ENCODE measurements at places on chromosomes 11 and 22. TPM values are rescaled to one million over a fixed set of nuclear protein-coding genes. Genes with fewer than 3 reads are reported as not detected.

The SAA1 gene
- total RNA-seq: 7.9 TPM

The RAB38 gene
- 0.15 TPM for total RNA-seq

The NR1H3 gene
- total RNA-seq: 17.2 TPM

The IRAG1 gene
- 0.21 TPM for total RNA-seq

The AIFM3 gene
- total RNA-seq: 2.7 TPM

The RIC3 gene
- 4.2 TPM for total RNA-seq

The OSBP2 gene
- 4.7 TPM for total RNA-seq

The HMBS gene
- total RNA-seq: 61.6 TPM

The CCDC15 gene
- total RNA-seq: 2.8 TPM

The MYBPC3 gene
- total RNA-seq: not detected

The KDELR3 gene
- 11.6 TPM for total RNA-seq

The LRRC32 gene
- total RNA-seq: 0.15 TPM

The MYEOV gene
- total RNA-seq: 69.8 TPM

The SLCO2B1 gene
- 0.77 TPM for total RNA-seq

The OR8B4 gene
- not detected for total RNA-seq

The PDGFD gene
- 1.3 TPM for total RNA-seq

The OR2AT4 gene
- total RNA-seq: not detected

The CD3E gene
- 0.51 TPM for total RNA-seq

The HBG1 gene
- 2.3 TPM for total RNA-seq

The NUDT8 gene
- 13.2 TPM for total RNA-seq

The RAC2 gene
- 1.5 TPM for total RNA-seq

The B4GALNT4 gene
- total RNA-seq: 122 TPM

The ZNF143 gene
- total RNA-seq: 30.2 TPM

The INPP5J gene
- total RNA-seq: 1.7 TPM

The INSC gene
- 0.08 TPM for total RNA-seq

The ANGPTL5 gene
- total RNA-seq: not detected

The GTSE1 gene
- 36.2 TPM for total RNA-seq

The GRM5 gene
- 0.03 TPM for total RNA-seq

The C11orf97 gene
- not detected for total RNA-seq

The ZNF280A gene
- 0.10 TPM for total RNA-seq

The RAG1 gene
- 0.44 TPM for total RNA-seq

The EXPH5 gene
- 0.85 TPM for total RNA-seq

The LIF gene
- 34.4 TPM for total RNA-seq

The SERPING1 gene
- total RNA-seq: 1.3 TPM

The PARVG gene
- 0.21 TPM for total RNA-seq

The ATL3 gene
- 79.0 TPM for total RNA-seq

The TMEM80 gene
- total RNA-seq: 45.2 TPM

The ALDH3B1 gene
- 18.3 TPM for total RNA-seq

The RAB1B gene
- 256 TPM for total RNA-seq

The PHF21B gene
- 4.5 TPM for total RNA-seq

The TTLL1 gene
- total RNA-seq: 4.6 TPM

The SLC22A9 gene
- total RNA-seq: not detected

The CABP7 gene
- total RNA-seq: 2.1 TPM

The PATE4 gene
- total RNA-seq: not detected

The OVOL1 gene
- 0.23 TPM for total RNA-seq

The SC5D gene
- total RNA-seq: 54.3 TPM

All from Panc1 (cell line).